Thoracic aorta (tissue), 2 donors: ENCODE measurements at places on chromosomes 2 and 18. TPM values are rescaled to one million over a fixed set of nuclear protein-coding genes. Genes with fewer than 3 reads are reported as not detected.

CD8B2 gene
- total RNA-seq: not detected

CASP10 gene
- 10.3 TPM for total RNA-seq

AFF3 gene
- total RNA-seq: 9.9 TPM

GRCh38 chr2:406231-406630, 118.3 kb upstream of the ALKAL2 start:
- no peaks in the 10 kb centered on the region for H3K4me1 ChIP-seq
- H3K27ac ChIP-seq: no peak overlapping the region
- H3K4me3 ChIP-seq: no peak overlapping the region
- no peaks in the 10 kb centered on the region for H3K27me3 ChIP-seq
- DNase-seq: no peak

- H3K4me3 ChIP-seq: no peak overlapping the region
- H3K4me1 ChIP-seq: no peaks in the 10 kb centered on the region
- H3K27ac ChIP-seq: no peak overlapping the region
- no peaks in the 10 kb centered on the region for H3K27me3 ChIP-seq
- no peaks in the 10 kb centered on the region for H3K36me3 ChIP-seq
Observed at GRCh38 chr2:71608441-71608840, 155.1 kb downstream of the DYSF start.

- DNase-seq: no peak
- no peaks in the 10 kb centered on the region for H3K4me1 ChIP-seq
- no peaks in the 10 kb centered on the region for H3K27me3 ChIP-seq
Observed at GRCh38 chr18:69889009-69889408, 58.7 kb downstream of the CD226 start.

DNA sequence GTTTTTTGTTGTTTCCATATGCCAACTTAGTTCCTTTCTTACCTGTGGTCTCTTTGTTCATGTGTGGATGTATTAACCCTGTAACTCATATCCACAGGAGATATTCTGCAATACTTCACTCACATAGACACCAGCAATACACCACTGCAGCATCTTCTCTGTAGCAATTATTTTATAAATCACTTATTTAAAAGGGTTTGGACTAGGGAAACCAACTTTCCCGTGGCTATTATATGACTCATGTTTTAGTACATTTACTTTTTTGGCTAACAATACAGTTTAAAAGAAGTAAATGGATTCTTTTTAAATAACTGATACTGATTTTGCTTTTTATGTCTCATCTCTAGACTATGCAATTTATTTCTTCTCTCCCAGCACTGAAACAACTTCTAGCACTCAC, 488.9 kb downstream of the MBD2 start:
- H3K27ac ChIP-seq: no peak overlapping the region
- DNase-seq: no peak
- H3K27me3 ChIP-seq: no peaks in the 10 kb centered on the region
- H3K4me1 ChIP-seq: no peaks in the 10 kb centered on the region

GRCh38 chr2:27993402-27993787, 102.9 kb downstream of the BABAM2 start:
- peaks cover 9% of the 10 kb centered on the region for H3K4me1 ChIP-seq
- no peak overlapping the region for H3K27ac ChIP-seq
- no peak for DNase-seq
- H3K27me3 ChIP-seq: no peaks in the 10 kb centered on the region
- no peaks in the 10 kb centered on the region for H3K36me3 ChIP-seq
- H3K4me3 ChIP-seq: no peak overlapping the region

- no peaks in the 10 kb centered on the region for H3K27me3 ChIP-seq
- H3K4me1 ChIP-seq: no peaks in the 10 kb centered on the region
- DNase-seq: no peak
- no peak overlapping the region for H3K27ac ChIP-seq
- no peak overlapping the region for H3K4me3 ChIP-seq
- no peaks in the 10 kb centered on the region for H3K36me3 ChIP-seq
Observed at GRCh38 chr2:211944572-211944971, 594.0 kb downstream of the ERBB4 start.

GRCh38 chr2:105852066-105852465, 107.4 kb downstream of the NCK2 start:
- no peaks in the 10 kb centered on the region for H3K27me3 ChIP-seq
- no peak for DNase-seq
- H3K4me1 ChIP-seq: no peaks in the 10 kb centered on the region
- H3K36me3 ChIP-seq: no peaks in the 10 kb centered on the region
- H3K27ac ChIP-seq: no peak overlapping the region

DNA sequence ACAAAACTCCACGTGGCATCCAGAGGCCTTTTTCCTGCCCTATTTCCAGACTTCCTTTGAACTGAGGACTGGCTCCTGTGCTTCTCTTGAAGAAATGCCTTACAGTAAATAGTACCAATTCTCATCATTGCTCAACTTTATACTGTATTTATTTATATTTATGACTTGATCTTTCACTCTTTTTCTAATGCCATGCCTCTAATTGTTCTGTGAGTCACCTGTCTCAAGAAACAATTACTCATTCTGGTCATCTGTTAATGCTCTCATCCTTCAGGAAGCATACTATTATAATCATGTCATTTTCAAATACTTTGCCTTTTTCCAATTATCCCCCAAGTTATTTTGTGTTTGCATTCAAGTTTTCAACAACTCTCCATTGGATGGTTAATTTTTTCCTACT, 85.9 kb downstream of the DCDC2C start:
- no peak for DNase-seq
- no peaks in the 10 kb centered on the region for H3K4me1 ChIP-seq
- no peaks in the 10 kb centered on the region for H3K27me3 ChIP-seq
- H3K27ac ChIP-seq: no peak overlapping the region
- no peaks in the 10 kb centered on the region for H3K36me3 ChIP-seq
